ENCODE measurements at places on chromosomes 7 and 10.
A peak's percentile ranks its signal among the peaks of the same experiment; 100 is the strongest.

GRCh38 chr10:70537398-70538194 lies 59.0 kb downstream of the PALD1 start:
- DNase-seq, result no peak

DNA sequence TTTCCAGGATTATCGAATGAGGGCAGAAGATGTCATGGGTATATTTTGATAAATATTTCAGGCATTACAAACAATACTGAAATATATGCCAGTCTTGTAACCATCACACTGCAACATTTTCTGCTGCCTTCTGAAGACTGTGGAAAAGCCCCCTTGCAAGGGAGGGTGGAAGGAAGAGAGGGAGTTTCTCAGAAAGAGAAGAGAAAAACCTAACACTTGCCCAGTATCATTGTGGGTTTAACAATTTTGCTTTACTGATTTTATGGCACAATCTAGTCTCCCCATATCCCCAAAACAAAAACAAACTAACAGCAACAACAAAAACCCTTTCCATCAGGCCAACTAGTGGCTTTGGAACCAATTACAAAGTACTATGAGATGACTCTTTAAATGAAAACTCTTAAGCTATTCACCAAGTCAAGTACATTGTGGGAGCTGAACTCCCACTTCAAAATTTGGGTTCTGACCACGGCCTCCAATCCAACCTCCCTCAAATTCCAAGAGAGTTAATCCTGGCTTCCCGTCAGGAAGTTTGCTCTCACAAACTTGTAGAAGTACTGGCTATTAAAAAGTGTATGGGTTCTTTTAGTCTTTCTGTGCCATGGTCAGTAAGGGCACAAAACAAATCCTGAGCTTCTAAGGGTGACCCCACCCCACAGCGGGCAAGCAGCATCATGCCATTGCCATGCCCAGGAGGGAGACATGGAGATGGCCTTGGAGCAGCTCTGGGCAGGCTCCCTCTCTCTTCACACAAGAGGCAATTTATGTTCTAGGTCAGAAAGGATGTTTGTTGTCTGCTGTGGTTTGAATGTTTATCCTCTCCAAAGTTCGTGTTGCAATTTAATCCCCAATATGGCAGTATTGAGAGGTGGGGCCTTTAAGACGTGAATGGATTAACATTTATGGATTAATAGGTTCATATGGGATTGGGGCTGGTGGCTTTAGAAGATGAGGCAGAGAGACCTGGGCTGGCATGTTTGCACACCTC lies 96.3 kb downstream of the JAZF1 start:
- no peak for DNase-seq

DNA sequence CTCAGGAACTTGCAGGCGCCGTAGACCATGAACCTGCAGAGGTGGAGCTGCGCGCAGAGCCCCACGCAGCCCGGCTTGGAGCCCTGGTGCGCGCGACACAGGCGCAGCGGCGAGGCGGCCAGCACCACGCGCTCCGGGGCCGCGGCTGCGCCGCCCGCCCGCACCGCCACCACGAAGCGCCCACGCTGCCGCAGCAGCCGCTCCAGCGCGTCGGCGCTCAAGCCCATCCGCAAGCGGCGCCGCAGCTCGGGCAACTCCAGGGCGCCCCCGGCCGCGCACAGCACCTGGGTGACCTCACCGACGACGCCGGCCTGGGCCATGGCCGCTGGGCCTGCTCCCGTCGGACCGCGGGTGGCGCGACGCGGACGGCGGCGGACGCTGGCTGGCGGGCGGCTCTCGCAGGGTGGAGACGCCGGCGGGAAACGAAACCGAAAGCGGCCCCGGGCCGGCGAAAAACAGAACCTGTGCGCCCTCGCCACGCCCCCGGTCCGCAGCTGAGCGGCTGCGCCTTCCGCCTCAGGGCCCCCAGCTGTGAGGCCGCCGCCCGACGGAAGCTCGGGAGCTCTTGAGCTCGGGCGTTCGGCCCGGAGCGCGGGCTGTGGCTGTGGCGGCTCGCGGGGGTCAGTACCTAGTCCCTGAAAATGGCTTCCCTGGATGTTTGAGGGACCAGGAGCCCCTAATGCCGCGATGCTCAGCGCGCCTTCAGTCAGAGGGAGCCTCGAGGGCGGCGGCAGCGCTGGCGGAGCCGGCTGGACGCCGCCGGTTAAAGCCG lies at the start of gene PARP12:
PARP12 (minus strand) TSS at position 424 of the 772 bp plus-strand sequence; CDS start at position 320, 104 bp downstream.
- peak; percentile 39 for DNase-seq

- DNase-seq, result no peak
Measured at GRCh38 chr7:29806208-29806994, at the start of gene WIPF3. TSS of gene WIPF3 (plus strand) at chr7:29806508. CDS start at chr7:29834725, 28,217 bp downstream.

- no peak for DNase-seq
Measured at GRCh38 chr10:123896246-123896927, 4.8 kb upstream of the CPXM2 start.

GRCh38 chr7:96794063-96794462 lies 84.4 kb upstream of the SEM1 start:
- DNase-seq, result no peak

GRCh38 chr10:29634105-29634504 lies 666 bp downstream of the SVIL start:
- no peak for DNase-seq

GRCh38 chr7:32255036-32255435 lies 184.8 kb upstream of the PDE1C start:
- DNase-seq, result no peak

GRCh38 chr10:127413326-127413725 lies 135.8 kb upstream of the NPS start:
- DNase-seq, result no peak

- no peak for DNase-seq
Measured at GRCh38 chr7:139696552-139696951, 81.2 kb downstream of the HIPK2 start.

- DNase-seq, result no peak
Measured at GRCh38 chr7:151616443-151617213, 96.9 kb upstream of the RHEB start.

DNA sequence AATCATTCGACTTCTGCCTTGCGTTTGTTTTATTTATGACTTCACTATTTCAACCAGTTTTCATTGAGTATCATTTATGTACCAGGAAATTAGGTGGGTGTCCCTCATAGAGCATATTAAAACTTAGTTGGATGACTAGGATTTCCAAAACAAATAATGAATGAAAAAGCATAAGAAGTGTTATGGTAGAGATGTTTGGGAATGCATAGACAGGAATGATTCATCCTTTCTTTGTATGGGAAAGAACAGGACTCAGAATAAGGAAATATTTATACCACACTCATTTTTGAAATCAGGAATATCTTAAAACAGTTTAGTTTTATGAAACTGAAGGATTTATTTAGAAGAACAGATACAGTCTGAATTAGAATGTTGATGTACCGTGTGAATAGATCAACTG lies 315.7 kb downstream of the EXOC4 start:
- no peak for DNase-seq

Measured in kidney epithelial cell (primary cell).